ENCODE measurements at places on chromosomes 16 and 17.

DNA sequence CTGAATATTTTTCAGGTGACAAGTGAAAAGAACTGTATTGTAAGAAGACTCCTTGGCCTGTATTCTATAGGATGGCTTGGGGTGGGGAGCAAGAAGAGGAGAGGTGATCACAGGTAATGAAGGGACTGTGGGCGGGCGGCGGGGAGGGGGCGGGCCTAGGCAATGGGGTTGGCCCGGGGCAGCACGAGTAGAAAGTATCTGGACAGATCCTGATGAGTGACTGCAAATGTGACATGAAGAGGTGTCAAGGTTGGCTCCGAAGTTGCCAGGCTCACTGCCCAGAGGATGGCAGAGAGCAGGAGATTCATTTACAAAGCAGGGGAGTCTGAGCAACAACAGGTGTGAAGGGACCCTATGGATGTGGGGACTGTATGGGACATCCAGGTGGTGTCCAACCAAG, 10.8 kb upstream of the G6PC1 start:
- DNase-seq, result no peak

- no peak for DNase-seq
Observed at GRCh38 chr17:78599419-78599818, 22.2 kb upstream of the DNAH17 start.

- DNase-seq, result no peak
Observed at GRCh38 chr17:3448059-3448665, 14.5 kb upstream of the OR1E2 start.

DNA sequence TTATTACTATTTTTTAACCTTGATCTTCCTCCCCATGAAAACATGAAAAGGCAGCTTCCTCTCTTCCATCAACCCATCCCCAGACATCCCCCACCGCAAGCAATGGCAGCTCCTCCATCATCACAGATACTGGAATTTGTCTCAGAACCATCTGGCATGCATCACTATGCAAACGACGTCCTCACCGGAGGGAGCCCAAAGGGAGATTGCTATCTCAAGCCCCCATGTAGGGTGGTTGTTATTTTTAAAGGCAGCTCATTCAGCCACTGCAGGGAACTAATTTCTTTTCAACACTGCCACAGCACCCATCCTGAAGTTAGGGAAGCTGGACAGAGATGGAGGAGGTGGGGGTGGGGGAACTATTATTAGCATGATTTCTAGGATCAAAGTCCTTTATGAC, 222.5 kb downstream of the FOXL1 start:
- DNase-seq, result no peak

GRCh38 chr16:81740169-81740568, 38.9 kb upstream of the PLCG2 start:
- no peak for DNase-seq

DNA sequence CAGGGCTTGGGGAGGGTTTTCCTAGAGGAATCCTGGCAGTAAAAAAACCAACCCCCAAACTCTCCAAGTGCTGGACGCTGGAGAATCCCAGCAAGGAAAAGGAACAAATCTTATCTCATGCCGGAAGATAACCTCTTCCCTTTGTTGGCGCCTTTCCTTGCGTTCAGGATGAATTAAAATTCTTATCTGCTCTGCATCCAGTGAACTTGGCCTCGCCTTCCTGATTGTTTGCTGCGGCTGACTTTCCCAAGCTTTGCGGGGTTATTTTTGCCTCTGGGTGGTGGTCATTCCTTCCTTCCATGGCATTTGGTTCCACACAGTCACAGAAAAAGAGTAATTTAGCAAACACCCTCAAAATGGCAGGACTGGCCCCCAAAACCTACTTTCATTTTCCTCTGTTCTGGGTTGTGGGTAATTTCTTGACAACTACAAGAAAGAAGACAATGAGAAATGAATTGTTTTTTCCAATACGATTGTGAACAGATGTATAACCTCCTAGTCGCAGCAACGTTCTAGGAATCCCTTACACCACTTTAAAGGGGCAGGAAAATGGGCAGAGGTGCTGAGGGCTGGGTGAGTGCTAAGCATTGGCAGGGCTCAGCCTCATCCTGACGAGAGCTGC, 77.8 kb downstream of the MRC2 start:
- DNase-seq, result no peak

GRCh38 chr17:41315814-41316445, 420 bp upstream of the KRTAP17-1 start:
- DNase-seq, result no peak

GRCh38 chr17:4026255-4026654, 62.0 kb upstream of the ATP2A3 start:
- DNase-seq, result no peak

DNA sequence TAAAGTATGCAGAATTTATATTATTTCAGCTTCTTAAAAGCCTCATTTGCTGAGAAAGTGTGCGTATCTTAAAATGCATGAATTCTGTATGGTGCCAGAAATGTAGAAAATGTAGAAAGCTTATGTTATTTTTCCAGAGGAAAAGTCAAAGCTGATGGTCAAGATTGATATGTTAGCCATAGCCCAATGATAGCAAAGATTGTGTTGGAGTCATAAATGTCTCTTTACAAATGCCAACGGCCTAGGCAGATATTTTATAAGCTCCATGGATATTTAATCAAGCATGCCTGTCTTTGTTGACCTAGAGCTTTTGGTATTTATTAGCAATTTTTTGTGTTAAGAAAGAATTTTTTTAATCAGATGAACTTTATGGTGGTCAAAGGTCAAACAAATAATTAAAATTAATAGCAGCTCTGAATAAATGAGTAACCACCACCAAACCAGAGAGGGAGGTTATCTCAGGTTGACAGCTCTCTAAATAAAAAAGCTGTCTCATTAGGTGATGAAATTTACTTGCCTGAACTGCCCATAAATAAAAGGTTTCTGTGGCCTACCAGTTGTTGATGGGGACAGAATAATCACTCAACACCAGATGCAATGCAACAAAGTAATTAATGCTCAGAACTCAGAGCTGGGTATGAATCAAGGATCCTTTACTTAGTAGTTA, 28.5 kb downstream of the CLEC3A start:
- DNase-seq, result no peak

DNA sequence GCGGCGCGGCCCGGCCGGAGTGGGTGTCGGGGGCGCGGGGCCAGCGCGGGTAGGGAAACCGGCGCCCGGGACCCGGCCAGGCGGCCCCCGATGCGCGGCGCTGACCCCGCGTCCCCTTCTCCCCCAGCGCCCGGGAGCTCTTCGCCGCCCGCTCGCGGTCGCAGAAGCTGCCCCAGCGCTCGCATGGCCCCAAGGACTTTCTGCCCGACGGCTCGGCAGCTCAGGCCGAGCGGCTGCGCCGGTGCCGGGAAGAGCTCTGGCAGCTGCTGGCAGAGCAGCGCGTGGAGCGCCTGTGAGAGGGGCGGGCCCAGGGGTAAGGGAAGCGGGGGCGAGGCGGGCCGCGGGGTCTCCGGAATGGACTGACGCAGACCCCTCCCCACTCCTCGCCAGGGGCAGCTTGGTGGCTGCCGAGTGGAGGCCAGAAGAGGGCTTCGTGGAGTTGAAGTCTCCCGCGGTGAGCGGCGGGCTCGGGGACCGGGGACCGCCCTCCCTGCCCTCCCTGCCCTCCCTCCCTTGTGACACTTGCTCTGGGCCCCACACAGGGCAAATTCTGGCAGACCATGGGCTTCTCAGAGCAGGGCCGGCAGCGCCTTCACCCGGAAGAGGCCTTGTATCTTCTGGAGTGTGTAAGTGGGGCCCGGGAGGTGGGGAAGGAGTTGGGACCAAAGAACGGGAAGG, 430 bp downstream of the TSEN54 start:
- peak; percentile 56 for DNase-seq

- peak; percentile 56 for DNase-seq
Observed at GRCh38 chr16:27491894-27492587, 57.7 kb downstream of the GTF3C1 start.

GRCh38 chr16:64626776-64627175, 495.1 kb downstream of the CDH11 start:
- DNase-seq, result no peak

DNA sequence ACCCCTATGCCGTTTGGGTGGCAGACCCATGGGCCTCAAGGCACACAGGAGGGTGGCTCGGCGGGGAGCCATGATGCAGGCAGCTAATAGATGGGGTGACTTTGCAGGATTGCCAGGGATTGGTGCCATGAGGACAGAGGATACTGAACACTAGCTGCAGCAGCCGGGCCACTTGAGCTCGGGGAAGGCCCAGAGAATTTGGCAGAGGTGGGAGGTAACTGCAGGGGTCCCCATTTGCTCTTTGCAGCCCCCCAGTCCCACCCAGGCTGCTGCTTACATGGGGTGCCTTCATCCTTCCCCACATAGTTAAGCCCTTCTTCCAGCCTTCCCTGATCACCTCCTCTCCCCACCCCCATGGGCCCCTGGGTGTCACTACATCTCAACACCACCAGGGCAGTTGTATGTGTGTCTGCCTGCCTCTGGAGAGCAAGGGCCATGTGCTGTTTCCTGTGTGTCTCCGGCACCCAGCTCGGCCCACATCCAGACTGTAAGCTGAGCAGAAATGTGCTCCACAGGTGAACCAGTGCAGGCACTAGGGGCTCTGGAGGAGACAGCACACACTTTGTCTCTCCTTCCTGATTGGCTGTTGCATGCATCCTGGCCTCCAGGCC, 52.0 kb downstream of the SREBF1 start:
- peak; percentile 57 for DNase-seq

DNA sequence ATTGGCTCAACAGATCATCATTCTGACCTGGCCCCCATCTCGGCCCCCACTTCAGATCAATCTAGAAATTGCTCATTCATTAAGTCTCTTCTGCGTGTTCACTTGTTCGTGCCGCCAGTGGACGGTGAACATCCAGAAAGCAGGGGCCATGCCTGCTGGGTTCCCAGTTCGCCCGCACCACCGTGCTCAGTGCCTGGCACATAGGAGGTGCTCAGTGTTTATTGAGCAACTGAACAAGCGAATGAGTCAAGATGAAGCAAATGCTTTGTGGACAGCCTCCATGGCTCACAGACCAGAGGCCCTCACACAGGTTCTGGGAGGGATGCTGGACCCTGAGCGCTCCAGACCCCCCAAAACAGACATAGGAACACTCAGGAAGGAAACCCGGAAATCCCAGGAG, 13.9 kb downstream of the BEAN1 start:
- no peak for DNase-seq

- DNase-seq, result no peak
Observed at GRCh38 chr16:79613009-79613408, 12.5 kb upstream of the MAF start.

DNA sequence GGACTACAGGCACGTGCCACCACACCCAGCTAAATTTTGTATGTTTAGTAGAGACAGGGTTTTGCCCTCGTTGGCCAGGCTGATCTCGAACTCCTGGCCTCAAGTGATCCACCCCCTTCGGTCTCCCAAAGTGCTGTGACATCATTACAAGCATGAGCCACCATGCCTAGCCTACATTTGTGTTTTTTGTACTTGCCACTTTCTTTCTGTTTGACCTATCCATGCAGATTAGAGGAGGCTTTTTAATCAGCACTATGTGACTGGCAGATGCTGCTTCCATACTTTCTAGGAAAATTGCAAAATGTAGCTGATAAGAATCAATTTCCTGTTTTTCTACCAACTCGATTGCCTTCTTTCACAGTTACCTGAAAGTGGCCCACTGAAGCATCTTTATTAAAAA, 57.3 kb downstream of the B9D1 start:
- no peak for DNase-seq

- no peak for DNase-seq
Observed at GRCh38 chr16:11398136-11398535, 52.9 kb downstream of the RMI2 start.

DNA sequence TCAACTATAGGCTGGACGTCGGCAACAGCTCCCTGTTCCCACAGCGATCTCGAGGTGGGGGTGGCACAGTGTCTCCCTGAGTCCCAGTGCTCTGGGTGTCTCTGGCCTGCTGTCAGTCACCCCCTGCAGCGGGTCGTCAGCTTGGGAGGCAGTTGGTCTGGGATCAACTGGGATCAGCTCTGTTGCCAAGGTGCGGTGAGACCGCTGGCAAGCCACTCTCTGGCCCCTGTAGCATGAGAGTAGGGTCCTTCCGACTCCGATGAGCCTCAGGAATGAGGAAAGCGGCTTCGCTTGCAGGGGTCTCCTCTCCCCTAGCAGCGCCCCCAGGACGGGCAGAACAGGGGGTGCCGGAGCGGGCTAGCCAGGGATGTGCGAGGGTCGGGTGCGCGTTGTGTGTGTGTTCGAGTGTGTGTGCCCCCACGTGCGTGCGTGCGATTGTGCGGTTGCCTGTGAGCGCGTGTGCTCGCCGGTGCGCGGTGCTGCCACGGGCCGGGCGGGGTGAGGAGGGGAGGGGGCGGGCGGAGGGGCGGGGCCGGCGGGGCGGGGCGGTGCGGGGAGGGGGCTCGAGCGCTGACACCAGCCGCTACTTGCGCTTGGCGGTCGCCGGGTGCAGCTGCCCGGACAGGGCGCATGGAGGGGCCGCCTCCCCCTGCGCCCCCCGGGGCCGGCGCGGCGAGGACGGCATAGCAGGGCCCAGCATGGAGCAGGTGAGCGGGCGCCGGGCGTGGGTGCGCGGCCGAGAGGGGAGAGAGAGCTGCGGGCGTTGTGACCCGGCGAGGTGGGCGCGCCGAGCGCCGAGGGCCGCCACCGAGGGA, 9.4 kb upstream of the ARHGAP23 start:
- no peak for DNase-seq

DNA sequence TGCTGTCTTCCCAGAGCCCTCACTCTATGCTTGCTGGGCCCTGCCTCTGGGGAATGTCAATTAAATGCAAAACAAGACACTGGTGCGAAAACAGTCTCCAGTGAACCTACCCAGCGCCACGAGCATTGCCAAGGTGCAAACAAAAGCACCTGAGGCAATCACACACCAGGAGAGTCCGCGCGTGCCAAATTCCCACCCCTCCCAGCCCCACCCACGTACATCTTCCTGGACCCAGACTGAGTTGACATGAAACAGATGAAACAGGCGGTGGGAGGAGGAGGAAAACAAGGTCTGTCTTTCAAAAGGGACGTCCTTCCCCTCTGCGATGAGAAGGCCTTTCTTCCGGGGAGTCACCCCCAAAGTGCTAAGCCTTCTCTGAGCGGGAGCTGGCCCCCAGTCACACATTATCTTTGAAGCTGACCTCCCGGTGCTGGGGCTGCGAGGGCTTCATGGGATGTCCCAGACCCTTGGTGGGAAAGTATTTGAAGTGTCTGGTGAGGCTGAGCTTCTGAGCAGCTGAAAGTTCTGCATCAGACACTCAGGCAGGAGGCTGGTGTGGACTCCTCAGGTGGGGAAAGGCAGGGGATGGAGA, 200.4 kb downstream of the AXIN2 start:
- no peak for DNase-seq

DNA sequence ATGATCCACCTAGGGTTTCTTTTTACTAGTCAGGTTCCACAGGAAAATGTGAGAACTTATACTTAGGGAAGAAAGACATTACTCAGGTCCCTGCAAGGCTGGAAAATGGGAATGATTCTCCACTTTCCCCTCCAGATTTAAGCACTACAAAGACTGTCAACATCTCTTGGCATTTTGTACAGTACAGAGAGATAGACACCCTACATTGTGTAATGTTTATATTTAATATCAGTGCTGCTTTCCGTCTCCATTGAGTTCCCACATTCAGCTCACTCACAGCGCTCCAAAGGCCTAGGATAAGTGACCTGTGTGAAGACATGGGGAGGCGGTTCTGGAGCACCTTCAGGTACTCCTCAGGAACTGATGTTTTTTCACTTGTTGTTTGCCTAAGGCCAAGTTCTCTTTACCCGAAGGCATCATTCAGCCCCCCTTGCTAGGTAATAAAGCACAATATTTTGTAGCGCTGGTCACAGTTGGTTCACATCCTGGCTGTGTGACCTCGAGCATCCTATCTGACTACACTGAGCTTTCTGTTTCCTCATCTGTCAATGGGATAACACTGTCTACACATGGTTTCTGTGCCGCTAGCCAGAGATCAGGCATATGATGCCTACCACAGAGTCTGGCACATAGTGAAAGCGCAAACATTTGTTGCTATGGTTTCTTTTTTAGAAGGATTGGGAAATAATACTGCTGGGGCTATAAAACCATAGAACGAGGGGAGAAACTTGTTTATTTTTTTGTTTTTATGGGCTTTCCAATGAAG, 226.6 kb downstream of the ZFHX3 start:
- DNase-seq, result no peak
